Head of caudate nucleus (tissue), 42 donors: ENCODE measurements at places on chromosomes 5 and 9.

GRCh38 chr5:1251678-1252580 lies 26.7 kb downstream of the SLC6A18 start:
- DNase-seq, result no peak

GRCh38 chr5:115262321-115263077 lies at the start of gene PGGT1B:
PGGT1B (minus strand) TSS chr5:115262877; CDS start chr5:115262851, 26 bp downstream.
- DNase-seq, result peak; percentile 96

GRCh38 chr5:178277866-178278265 lies 45.3 kb upstream of the PHYKPL start:
- no peak for DNase-seq

- DNase-seq, result no peak
Observed at GRCh38 chr9:76181020-76181641, 213.1 kb downstream of the RFK start.

DNA sequence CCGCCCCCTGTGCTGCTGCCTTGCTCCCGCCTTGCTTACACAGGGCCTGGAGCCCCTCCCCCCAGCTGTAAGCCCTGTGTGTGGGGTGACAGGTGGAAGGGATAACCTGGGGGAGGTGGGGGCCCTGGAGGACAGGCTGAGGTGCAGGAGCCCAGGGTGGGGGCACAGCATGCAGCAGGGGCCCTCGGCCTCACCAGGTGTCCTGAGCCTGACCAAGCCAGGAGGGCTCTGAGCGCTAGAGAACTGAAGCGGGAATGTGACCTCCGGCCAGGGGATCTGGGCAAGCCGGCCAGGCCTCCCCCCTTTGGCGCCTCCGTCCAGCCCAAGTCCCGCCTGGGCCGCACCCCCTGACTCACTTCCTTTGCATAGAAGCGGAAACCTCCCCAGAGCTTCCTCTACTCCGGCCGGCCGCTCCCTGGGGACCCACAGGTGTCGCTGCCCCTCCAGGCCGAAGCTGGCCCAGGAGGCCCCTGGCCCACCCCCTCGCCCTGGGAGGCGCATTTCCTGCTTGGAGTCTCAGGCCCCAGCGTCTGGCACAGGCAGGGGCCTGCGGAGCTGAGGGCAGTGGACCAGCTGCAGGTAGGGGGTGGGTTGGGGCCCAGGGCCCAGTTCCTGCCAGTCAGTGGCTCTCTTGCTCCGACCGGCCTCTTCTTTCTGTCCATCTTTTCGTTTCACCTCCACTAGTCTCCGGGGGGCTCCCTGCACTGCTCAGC lies at the start of gene TOR4A:
Gene TOR4A, plus strand, starts transcription at position 398 of the 713 bp plus-strand sequence. CDS start 964 bp downstream, outside the sequence.
- DNase-seq, result peak; percentile 50

DNA sequence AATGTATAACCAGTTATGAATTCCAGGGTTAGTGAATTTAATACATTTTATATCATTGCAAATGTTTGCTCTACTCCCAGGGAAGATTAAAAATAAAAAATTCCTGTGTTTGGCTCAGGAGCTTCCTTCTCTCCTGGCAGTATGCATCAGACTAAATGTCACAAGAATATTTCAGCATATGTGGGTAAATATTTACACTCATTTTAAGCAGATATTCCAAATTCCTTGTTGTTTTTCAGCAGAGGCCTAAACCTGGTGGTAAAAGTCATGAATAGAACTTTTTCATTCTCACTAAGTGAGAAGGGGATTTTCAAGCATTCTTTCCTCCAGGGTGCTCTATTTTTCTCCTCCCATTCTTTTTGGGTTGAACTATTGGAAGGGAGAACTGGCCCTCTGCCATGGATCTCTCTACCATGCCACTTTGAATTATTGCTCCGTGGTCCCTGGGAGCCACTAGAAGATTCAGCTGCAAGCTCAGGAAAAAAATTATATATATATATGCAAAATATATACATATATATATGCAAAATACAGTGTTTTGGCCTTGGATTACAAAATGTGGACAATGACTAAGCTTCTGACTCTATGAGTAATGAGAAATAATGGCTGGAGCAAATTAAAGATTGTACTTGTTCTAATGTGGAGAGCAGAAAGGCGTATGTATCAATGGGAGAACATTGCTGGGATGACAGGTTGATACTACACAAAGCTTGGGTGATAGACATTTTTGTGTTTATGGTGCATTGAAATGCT lies 180.6 kb upstream of the PAPPA start:
- no peak for DNase-seq

DNA sequence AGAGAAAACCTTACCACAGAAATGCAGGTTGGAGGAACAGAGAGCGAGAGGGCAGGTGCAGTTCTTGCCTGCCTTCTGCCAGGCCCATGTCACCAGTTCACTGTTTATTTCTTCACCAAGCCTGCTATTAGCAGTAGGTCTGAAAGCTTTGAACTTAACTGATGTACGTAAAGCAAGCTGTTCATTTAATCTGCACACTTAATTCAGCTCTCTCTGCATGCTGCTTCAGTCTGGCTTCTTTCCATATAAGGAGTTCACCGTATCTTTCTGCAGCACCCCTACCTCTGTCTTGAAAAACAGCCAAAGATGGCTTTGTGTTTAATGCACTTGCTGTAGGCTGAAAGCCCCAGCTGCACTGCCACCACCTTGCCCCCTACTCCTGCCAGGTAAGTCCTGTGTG lies 205.1 kb downstream of the RAB3C start:
- DNase-seq, result no peak

DNA sequence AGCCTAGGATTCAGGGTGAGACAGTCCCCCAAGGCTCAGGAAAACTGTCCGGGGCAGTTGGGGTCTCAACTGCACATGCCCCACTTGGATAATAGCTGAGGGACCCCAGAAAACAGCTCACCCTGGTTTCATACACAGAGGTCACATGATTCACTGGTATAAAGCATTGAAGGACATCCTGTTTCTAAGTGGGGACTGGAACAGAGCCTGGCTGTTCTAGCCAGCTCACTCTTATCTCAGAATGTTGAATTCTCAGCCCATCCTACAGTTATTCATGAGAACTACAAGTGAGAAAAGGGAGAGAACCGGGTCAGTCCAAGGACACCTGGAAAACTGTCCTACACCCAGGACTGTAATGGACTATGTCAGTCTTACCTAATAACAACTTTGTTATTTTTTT lies 170.9 kb downstream of the FGF1 start:
- DNase-seq, result no peak

DNA sequence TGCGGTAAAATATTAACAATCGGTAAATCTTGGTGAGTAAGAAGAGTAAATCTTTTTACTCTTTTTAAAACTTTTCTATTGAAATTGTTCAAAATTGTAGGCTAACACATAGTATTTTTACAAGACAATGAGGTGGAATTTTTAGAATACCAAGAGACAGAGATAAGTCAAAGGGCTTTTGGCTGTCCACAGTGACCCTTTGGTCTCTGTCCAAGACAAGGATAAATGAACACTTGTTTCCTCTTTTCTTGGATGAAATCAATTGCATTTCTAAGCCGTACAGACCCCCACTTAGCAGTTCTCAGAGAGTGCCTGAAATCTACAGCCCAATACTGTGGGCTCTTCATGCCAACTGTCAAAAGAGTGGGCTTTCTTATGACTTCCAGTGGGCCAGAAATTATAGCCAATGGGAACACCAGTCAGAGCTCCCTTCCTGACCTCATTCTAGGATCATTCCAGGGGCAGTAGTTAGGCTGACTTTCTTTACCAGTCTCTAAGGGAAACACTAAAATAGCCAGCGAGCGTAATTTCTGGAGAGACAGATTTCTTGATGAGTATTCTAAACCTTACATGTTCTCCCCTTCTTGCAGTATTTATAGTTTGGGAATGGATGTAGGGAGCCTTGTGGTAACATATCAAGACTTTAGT lies 74.1 kb downstream of the GALNT10 start:
- no peak for DNase-seq

GRCh38 chr5:178535299-178536175 lies 54.7 kb downstream of the COL23A1 start:
- no peak for DNase-seq

DNA sequence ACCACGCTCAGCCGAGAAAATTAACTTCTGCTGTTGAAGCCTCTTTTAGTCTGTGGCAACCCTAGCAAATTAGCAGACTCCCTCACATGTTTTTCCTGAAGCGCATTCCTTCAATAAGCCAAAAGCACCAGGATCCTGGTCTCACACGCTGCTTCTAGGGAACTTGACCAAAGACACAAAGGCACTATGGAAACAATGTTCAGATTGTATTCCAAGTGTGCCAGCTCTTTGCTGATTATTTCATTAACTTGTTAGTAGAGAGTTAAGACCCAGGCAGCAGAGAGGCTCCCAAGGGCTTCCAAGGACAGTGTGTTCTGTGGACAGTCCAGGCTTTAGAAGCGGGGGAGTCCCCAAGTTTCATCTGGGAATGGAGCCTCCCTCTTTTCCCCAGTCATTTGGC lies 94.4 kb upstream of the BASP1 start:
- no peak for DNase-seq

- no peak for DNase-seq
Observed at GRCh38 chr5:88937406-88937805, 54.4 kb upstream of the MEF2C start.

- no peak for DNase-seq
Observed at GRCh38 chr5:125756456-125756855, 666.8 kb upstream of the GRAMD2B start.

DNA sequence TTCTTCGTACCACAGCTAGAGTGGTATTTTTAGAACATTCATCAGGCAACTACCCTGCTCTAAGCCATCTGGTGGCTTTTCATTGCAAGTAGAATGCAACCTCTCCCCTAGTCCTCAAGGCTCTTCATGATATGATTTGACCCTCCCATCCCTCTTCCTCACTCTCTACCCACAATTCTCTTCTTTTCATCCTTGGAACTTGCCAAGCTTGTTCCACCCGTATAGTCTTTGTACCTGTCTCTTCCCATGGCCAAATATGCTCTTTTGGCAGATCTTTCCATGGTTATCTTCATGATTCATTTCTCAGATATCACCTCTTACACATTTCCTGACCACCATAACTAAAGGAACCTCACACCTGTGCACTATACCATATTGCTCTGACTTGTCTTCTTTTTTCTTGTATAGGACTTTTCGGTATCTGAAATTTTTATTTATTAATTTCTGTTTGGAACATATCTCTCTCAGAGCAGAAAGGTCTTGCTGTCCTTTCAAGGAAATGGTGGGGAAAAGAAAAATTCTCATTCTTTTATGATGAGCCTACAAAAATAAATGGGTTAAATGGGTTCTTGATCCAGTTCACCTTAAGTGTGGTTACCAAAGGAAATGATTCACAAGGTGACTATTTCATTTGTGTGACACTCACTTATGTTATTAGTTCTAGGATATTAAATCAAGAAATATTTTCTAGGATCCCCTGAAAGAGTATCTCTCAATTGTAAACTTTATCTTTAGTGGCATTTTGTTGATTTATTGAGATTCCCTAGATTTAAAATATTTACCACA lies 3.7 kb upstream of the CD274 start:
- no peak for DNase-seq

GRCh38 chr9:133795049-133795448 lies 56.9 kb upstream of the SARDH start:
- DNase-seq, result no peak

DNA sequence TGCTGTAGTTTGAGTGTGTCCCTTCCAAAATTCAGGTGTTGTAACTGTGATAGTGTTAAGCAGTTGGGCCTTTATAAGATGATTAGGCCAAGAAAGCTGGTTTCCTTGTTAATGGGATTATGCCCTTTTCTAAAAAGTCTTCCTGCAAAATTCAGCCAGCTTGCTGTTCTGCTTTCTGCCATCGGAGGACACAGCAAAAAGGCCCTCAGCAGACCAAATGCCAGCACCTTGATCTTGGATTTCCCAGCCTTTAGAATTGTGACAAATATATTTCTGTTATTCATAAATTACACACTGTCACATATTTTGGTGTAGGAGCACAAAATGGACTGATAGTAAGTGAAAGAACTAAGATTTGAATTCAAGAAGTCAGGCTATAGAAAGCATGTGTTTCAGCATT lies 203.2 kb downstream of the IZUMO3 start:
- no peak for DNase-seq

GRCh38 chr9:16039988-16040761 lies 487.3 kb downstream of the CCDC171 start:
- DNase-seq, result no peak

GRCh38 chr9:69831611-69832010 lies 11.0 kb downstream of the CFAP95 start:
- DNase-seq, result no peak

DNA sequence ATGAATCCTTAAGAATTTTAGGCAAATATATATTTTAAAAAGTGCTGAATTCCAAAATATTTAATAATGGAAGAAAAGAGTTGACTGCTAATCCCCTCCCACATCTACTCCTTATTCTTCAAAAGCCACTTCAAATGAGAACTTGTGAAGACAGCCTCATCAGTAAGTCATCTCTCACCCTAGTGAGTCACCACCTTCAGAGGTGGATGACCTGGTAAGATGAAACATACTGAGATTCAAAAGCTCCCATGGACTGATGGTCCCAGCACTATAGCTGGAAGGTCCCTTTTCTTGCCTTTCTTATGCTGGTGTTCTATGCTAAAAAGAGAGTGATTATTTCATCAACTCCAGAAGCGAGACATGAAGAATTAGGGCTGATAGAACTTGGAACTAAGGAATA lies 37.8 kb upstream of the SPDL1 start:
- no peak for DNase-seq

GRCh38 chr5:154565123-154565522 lies 87.1 kb upstream of the HAND1 start:
- no peak for DNase-seq
